ENCODE measurements at places on chromosomes 7 and 10. TPM values are rescaled to one million over a fixed set of nuclear protein-coding genes. Genes with fewer than 3 reads are reported as not detected.

DNA sequence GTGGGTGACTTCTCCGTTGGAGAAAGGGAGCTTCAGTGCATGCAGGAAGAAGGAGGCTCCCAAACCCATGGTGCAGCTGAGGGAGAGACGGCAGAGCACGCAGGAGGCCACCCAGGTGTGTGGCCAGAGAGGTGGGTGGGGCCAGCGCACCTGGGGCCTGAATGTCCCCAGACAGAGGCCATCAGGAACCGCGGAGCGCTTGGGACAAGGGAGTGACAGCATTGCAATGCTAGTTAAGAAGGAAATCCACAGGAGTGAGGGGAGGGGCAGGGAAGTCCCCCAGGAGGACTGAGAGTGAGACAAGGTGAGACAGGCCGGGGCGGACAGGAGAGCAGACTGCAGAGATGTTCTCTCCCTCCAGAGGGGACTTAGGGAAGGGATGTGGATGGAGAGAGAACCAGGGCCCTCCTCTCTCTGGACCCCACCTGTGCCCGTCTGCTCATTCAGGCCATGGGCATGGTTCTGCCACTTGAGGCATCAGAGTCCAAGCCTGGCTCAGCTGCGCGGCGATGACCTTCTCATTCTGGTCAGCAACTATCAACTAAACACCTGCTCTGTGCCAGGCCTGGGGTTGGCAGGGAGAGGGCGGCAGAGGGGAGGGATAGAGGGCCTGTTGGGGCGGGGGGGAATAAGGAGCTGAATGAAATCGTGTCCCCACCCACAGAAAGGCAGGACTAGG, 69.4 kb upstream of the COL13A1 start:
- H3K27me3 ChIP-seq = no peaks in the 10 kb centered on the region
- no peak overlapping the region for H3K4me3 ChIP-seq
- H3K4me1 ChIP-seq = peaks cover 16% of the 10 kb centered on the region
- peak; percentile 54 for DNase-seq

DNA sequence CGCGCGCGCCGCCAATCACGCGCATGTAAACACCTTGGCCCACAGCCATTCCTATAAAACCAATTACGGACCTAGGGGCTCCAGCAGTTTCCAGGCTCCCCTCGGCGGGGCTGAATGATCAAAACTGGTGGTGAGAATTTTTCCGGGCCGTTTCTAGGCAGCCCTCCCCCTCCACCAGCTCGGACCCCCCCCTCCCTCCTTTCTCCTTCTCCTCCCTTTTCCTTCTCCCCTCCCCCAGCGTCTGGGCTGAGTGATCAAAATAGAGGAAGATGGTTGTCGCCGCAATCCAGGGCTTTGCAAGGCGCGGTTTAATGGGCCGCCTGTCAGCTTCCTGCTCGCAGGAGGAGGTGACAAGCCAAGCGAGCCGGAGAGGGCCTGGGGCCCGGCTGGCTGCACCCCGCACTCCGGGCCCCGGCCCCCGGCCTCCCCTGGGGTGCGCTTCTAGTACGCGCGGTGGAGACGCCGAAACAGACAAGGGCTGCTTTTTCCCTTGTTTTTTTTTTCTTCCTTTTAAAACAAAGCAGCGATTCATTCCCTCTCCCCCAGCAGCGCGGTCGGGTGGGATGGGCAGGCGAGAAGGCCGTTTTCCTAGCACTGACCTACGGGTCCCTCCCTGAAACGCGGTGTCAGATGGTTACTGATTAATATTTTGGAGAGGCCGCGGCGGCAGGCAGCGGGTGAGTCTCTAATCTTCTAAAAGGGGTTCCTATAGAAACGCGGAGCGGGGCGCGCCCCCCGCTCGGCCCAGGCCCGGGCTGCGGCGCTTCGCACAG, 528 bp upstream of the TNRC18 start:
- H3K27ac ChIP-seq = peak overlapping the region; percentile 96
- H3K4me1 ChIP-seq = peaks cover 9% of the 10 kb centered on the region
- peak overlapping the region; percentile 96 for H3K4me3 ChIP-seq
- peak; percentile 99 for DNase-seq
- no peaks in the 10 kb centered on the region for H3K27me3 ChIP-seq

- no peak overlapping the region for H3K27ac ChIP-seq
- peaks cover 8% of the 10 kb centered on the region for H3K4me1 ChIP-seq
- H3K4me3 ChIP-seq = no peak overlapping the region
Measured at GRCh38 chr7:16836481-16836880, 31.7 kb upstream of the AGR2 start.

The ITIH5 gene
- 2.2 TPM for total RNA-seq

- DNase-seq = no peak
- no peaks in the 10 kb centered on the region for H3K4me1 ChIP-seq
- no peaks in the 10 kb centered on the region for H3K36me3 ChIP-seq
Measured at GRCh38 chr7:51590746-51591145, 274.1 kb upstream of the COBL start.

DNA sequence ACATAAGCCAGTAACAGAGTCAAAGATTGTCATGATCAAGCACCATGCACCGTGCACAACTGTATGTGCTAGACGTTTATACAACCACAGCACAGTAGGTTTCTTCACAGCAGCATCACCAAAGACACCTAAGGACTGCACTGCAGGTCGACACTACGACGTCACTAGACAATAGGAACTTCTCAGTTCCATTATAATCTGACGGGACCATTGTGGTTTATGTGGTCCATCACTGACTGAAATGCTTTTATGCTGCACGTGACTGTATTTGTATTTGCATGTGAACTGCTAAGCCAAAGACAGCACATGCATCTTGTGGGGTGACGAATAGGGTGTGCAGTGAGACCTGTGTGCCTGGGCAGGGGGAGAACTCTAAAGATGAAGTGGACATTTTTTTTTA, 164.9 kb downstream of the PARD3 start:
- no peaks in the 10 kb centered on the region for H3K27me3 ChIP-seq
- DNase-seq = no peak
- no peaks in the 10 kb centered on the region for H3K4me1 ChIP-seq
- no peak overlapping the region for H3K27ac ChIP-seq
- no peaks in the 10 kb centered on the region for H3K36me3 ChIP-seq

Measured in osteoblast (primary cell).